Right renal pelvis (tissue), 4 donors: ENCODE measurements at places on chromosomes 5 and 9. TPM values are rescaled to one million over a fixed set of nuclear protein-coding genes. Genes with fewer than 3 reads are reported as not detected.

GRCh38 chr5:27652505-27652904 lies 614.1 kb upstream of the CDH9 start:
- no peak for DNase-seq

DNA sequence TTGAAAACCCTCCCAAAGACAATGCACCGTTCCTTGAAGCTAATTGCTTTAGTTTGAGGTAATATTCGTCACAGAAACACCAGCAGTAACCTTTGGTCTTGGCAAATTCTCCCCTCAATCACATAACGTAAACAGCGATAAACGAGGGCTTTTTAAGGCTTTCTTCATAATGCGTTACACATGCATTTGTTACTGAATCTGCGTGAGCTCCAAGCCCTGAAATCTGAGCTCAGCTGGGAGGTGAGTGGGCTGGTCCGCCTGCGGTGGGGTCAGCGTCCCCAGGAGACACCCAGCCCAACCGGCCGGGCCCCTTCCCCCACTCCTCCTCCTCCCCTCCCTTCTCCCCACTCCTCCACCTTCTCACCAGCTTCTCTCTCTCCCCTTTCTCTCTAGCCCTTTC lies 91.1 kb downstream of the BARX1 start:
- DNase-seq, result no peak

DNA sequence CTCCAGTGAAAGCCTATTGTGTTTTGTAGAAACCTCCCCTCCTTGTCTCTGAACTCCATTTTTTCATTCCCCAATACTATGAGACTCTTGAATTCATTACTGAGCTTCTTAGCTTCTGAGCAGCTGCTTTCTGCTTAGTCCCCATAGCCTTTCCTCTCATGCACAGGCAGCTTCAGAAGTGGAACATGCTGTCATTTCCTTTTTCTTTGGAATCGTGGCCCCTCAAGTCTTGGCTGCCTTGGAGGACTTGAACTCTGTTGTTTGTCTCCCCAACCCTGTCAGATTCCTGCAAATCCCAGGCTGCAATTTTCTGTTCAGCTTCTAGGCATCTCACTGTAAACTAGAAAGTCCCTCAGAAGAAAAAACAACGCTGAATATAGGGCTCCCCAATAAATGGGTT lies 268.5 kb downstream of the ARRDC3 start:
- DNase-seq, result no peak

The PCDHGB6 gene
- 8.3 TPM for polyA plus RNA-seq

The TXNDC8 gene
- not detected for polyA plus RNA-seq

The IFNK gene
- not detected for polyA plus RNA-seq
